ENCODE measurements at places on chromosomes 1 and 21.

DNA sequence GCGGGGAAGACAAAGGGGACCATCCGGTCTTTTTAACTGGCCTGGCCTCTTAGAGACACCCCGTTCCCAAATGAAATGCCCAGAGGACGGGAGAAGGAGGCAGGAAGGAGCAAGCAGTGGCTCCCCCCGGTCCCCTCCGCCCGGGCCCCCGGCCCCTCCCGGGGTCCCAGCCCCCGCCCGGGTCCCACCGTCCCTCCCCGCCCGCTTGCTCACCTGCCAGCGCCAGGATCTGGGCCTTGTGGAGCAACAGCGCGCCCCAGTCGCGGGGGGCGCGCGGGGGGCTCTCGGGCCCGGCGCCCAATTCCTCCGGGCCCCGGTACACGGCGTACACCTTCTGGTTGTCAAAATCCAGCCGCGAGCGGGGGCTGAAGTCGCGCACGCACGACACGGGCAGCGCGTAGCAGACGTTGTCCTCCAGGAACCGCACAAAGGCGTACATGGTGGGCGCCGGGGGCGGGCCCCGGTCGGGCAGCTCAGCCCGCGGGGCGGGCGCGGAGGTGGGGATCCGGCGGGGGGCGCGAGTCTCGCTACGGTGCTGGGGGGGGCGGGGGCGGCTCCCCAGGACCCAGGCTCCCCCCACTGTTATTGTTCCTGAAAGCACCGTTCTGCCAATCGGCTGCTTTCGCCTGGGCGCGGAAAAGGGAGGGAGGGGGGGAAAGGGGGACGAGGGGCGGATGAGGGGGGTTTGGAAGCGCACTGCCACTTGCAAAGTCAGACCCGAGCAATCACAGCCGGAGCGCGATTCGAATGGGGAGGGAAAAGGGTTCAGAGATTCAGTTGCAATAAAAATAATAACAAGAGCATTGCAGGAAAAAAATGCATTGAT lies at the start of gene BEND5:
TSS of gene BEND5 (minus strand) at position 499 of the 826 bp plus-strand sequence. CDS start at position 439, 60 bp downstream.
- H3K27ac ChIP-seq, result peak within 1 kb of the TSS; percentile 79
- H3K4me1 ChIP-seq, result peaks cover 20% of the 10 kb centered on the region
- H3K36me3 ChIP-seq, result no peaks in the 10 kb centered on the region
- no peaks in the 10 kb centered on the region for H3K27me3 ChIP-seq
- peak; percentile 78 for DNase-seq
- peak within 1 kb of the TSS; percentile 91 for H3K4me3 ChIP-seq

GRCh38 chr1:197982256-197982655 lies 65.1 kb downstream of the LHX9 start:
- DNase-seq, result no peak
- no peak overlapping the region for H3K27ac ChIP-seq
- no peaks in the 10 kb centered on the region for H3K36me3 ChIP-seq
- no peaks in the 10 kb centered on the region for H3K27me3 ChIP-seq
- no peaks in the 10 kb centered on the region for H3K4me1 ChIP-seq
- no peak overlapping the region for H3K4me3 ChIP-seq

- peaks cover 26% of the 10 kb centered on the region for H3K27me3 ChIP-seq
- peak overlapping the region; percentile 28 for H3K4me3 ChIP-seq
- no peak overlapping the region for H3K27ac ChIP-seq
- H3K36me3 ChIP-seq, result no peaks in the 10 kb centered on the region
Measured at GRCh38 chr1:107964336-107965109, 457 bp downstream of the VAV3 start.

GRCh38 chr1:31663622-31664452 lies 19.2 kb upstream of the PEF1 start:
- H3K27ac ChIP-seq, result no peak overlapping the region
- no peak overlapping the region for H3K4me3 ChIP-seq
- no peaks in the 10 kb centered on the region for H3K27me3 ChIP-seq
- H3K4me1 ChIP-seq, result no peaks in the 10 kb centered on the region
- DNase-seq, result peak; percentile 70

GRCh38 chr1:171744986-171745385 lies 3.1 kb upstream of the VAMP4 start:
- no peaks in the 10 kb centered on the region for H3K36me3 ChIP-seq
- H3K4me3 ChIP-seq, result no peak overlapping the region
- DNase-seq, result no peak
- H3K4me1 ChIP-seq, result no peaks in the 10 kb centered on the region
- H3K27ac ChIP-seq, result no peak overlapping the region

- H3K27me3 ChIP-seq, result no peaks in the 10 kb centered on the region
- no peak for DNase-seq
Measured at GRCh38 chr1:166905136-166905535, 29.1 kb upstream of the TADA1 start.

DNA sequence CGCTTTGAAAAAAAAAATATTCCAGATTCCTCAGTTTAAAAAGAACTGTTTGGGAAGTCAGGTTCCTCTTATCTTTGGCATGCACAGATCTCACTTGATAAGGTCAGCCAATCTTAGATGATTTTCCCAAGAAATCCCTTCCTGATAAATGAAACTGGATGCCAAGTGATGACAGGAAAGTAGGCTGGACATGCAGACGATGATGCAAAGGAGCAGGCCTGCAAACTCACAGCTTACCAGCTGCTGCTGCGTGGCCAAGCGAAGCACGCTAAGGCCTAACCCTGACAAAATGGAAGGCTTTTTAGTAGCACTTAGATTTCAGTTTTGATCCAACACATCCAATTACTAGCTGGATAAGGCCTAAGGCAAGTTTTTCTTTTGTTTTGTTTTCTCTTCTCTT lies 10.1 kb downstream of the TADA1 start:
- H3K27ac ChIP-seq, result no peak overlapping the region
- no peaks in the 10 kb centered on the region for H3K36me3 ChIP-seq
- H3K27me3 ChIP-seq, result no peaks in the 10 kb centered on the region
- H3K4me1 ChIP-seq, result no peaks in the 10 kb centered on the region

DNA sequence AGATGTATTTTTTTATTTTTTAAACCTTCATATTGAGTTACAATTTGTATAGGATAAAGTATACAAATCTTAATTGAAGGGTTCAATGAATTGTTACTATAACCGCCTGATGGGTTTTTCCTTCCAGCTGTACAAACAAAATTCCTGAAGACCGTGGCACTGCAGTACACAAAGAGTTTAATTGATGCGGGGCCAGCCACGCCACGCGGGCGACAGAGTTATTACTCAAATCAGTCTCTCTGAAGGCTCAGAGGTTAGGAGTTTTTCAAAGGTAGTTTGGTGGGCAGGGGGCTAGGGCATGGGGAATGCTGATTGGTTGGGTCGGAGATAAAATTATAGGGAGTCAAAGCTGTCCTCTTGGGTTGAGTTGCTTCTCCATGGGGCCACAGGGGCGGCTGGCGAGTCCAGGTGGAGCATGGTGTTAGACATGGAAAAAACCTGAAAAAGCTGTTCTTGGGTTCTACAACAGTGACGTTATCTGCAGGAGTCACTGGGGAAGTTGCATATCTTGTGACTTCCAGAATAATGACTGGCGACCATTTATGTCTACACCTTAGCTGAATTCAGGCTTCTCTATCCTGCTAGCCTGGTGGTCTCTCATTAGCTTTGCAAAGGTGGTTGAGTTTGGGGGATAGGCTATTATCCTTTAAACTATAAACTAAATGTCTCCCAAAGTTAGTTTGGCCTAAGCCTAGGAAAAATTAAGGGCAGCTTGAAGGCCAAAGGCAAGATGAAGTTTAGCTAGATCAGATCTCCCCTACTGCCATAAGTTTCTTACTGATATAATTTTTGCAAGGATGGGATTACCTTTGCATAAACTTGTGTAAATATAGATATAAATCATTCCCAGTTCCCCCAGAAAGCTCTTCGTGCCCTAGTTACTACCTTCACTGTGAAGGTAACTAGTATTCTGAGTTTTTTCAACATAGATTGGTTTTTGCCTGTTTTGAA lies 13.0 kb upstream of the TMEM9 start:
- H3K4me3 ChIP-seq, result no peak overlapping the region
- no peak overlapping the region for H3K27ac ChIP-seq
- no peak for DNase-seq
- peaks cover 15% of the 10 kb centered on the region for H3K4me1 ChIP-seq

DNA sequence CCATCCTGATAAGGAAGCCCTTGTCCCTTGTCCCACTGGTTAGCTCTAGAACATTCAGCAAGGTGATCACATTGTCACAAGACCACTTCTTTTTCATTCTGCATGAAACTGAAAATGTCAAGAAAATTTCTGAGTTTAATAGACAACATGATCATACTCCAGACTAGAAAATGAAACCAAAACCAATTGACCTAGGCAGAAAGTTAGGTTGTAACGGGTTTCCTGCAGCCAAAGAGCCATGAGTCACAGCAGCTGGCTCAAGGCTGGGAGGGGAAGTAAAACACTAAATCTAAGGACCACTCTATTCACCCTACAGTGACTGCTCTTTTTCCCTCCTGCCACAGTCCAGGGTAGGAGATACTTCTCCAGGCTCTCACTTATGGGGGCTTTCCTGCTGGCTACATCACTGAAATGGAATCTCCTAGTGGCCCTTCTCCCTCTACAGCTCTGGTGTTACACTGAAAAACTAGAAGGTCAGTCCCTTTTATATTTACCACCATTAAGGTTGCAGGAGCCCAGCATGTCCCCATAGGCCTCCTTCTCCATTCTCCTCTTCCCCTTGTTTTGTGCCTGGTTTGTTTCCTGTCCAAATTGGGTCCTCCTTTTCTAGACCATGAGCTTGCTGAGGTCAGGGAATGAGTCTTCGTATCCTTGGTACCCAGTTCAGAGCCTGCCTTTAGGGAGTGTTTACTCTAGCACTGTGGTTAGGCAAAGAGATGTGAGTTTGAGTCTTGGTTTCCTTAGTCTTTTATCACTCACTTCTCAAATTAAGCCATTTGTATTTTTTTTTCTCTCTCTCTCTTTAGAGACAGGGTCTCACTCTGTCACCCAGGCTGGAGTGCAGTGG lies 236.5 kb upstream of the JUN start:
- peak; percentile 56 for DNase-seq
- no peaks in the 10 kb centered on the region for H3K36me3 ChIP-seq
- peaks cover 8% of the 10 kb centered on the region for H3K4me1 ChIP-seq
- no peaks in the 10 kb centered on the region for H3K27me3 ChIP-seq

- H3K27me3 ChIP-seq, result no peaks in the 10 kb centered on the region
- H3K27ac ChIP-seq, result no peak overlapping the region
- H3K36me3 ChIP-seq, result no peaks in the 10 kb centered on the region
- DNase-seq, result no peak
Measured at GRCh38 chr1:81590171-81590570, 210.6 kb upstream of the ADGRL2 start.

DNA sequence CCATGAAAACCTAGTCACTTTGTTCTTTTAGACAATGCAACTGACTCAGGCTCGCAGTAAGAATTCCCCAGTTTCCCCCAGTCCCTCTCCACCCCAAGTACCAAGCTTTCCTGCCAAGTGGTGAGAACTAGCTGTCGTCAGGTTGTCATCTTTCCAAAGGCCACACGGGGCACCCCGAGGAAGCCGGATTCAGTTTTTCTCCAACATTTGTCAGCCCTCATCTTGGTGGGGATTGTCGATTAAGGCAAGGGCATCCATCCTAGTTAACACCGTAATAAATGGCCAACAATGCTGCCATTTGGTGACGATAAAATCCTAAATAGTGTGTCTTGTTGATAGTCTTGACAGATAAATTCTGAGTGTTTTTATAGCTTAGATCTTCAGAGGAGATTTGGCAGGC lies 55.9 kb upstream of the PROX1 start:
- no peak overlapping the region for H3K27ac ChIP-seq
- H3K4me1 ChIP-seq, result no peaks in the 10 kb centered on the region
- no peaks in the 10 kb centered on the region for H3K27me3 ChIP-seq
- no peaks in the 10 kb centered on the region for H3K36me3 ChIP-seq
- no peak overlapping the region for H3K4me3 ChIP-seq
- DNase-seq, result no peak

GRCh38 chr1:44497422-44498170 lies 92.5 kb downstream of the RNF220 start:
- H3K27me3 ChIP-seq, result peaks cover 50% of the 10 kb centered on the region
- H3K4me1 ChIP-seq, result peaks cover 6% of the 10 kb centered on the region
- no peak overlapping the region for H3K4me3 ChIP-seq
- DNase-seq, result no peak
- no peaks in the 10 kb centered on the region for H3K36me3 ChIP-seq

DNA sequence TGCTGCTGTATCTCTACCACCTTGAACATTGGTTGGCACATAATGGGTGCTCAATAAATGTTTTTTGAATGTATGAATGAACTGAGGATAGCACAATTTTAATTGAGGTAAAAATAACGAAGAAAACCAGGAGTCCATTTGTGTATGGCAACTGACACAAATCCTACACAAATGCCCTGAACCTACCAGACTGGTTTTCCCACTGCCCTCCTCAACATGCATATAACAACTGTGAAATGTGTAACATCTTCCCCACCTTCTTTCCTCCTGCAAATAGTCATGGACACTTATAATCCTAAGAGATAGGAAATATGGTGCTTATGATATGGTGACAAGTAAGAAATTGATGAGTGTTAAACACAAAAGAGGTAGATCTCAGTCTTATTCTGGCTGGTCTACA lies 9.9 kb upstream of the LMO4 start:
- H3K4me1 ChIP-seq, result no peaks in the 10 kb centered on the region
- DNase-seq, result no peak
- no peak overlapping the region for H3K4me3 ChIP-seq
- H3K27ac ChIP-seq, result no peak overlapping the region

- no peaks in the 10 kb centered on the region for H3K27me3 ChIP-seq
- H3K4me1 ChIP-seq, result peaks cover 31% of the 10 kb centered on the region
- H3K27ac ChIP-seq, result peak overlapping the region; percentile 20
- H3K4me3 ChIP-seq, result no peak overlapping the region
- H3K36me3 ChIP-seq, result no peaks in the 10 kb centered on the region
Measured at GRCh38 chr1:155011437-155012025, 8.9 kb downstream of the ZBTB7B start.

DNA sequence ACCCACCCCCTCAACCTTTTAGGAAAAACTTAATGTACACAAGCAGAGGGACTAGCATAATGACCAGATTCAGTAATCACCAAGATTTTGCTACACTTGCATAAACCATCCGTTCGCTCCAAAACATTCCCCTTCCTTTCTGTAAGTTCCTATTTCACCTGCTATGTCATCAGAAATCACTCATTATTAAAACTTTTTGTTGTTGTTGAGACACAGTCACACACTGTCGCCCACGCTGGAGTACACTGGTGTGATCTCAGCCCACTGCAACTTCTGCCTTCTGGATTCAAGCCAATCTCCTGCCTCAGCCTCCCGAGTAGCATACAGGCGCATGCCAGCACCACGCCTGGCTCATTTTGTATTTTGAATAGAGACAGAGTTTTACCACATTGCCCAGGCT lies 3.4 kb downstream of the MRPL20 start:
- H3K27me3 ChIP-seq, result no peaks in the 10 kb centered on the region
- no peaks in the 10 kb centered on the region for H3K36me3 ChIP-seq
- H3K4me3 ChIP-seq, result no peak overlapping the region
- H3K4me1 ChIP-seq, result peaks cover 33% of the 10 kb centered on the region
- DNase-seq, result no peak

DNA sequence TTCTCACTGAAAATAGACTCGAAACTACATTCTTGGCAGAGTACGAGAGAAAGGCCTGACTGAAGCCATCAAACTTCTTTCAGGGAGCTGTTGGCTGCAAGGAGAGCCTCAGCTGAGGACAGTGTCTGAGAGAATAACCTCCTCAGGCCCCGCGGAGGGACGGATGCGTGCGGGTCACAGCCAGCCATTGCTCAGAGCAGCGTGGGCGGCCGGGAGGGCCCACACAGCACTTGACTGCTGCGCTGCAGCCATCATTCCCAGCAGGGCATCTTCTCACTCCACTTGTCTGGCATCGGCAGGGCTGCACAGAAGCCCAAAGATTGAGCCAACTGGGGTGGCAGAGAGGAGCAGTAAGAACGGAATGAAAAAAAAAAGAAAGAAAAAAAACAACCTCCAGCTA lies 113.5 kb downstream of the XCL2 start:
- no peaks in the 10 kb centered on the region for H3K27me3 ChIP-seq
- H3K36me3 ChIP-seq, result no peaks in the 10 kb centered on the region
- no peak overlapping the region for H3K27ac ChIP-seq
- no peak for DNase-seq
- H3K4me1 ChIP-seq, result no peaks in the 10 kb centered on the region
- H3K4me3 ChIP-seq, result no peak overlapping the region

GRCh38 chr21:34201001-34201400 lies 127.6 kb downstream of the MRPS6 start:
- H3K27me3 ChIP-seq, result no peaks in the 10 kb centered on the region
- H3K4me3 ChIP-seq, result no peak overlapping the region
- no peaks in the 10 kb centered on the region for H3K36me3 ChIP-seq

Data from hepatocyte (in vitro differentiated cells).